ENCODE measurements at places on chromosomes 5 and 9. TPM values are rescaled to one million over a fixed set of nuclear protein-coding genes. Genes with fewer than 3 reads are reported as not detected.

Gene LCP2
- not detected for total RNA-seq

Gene NOXA1
- not detected for total RNA-seq

Gene LVRN
- total RNA-seq, result 0.64 TPM

Gene CCDC171
- total RNA-seq, result 2.3 TPM

Gene FAM163B
- total RNA-seq, result not detected

Gene SLC28A3
- total RNA-seq, result 0.43 TPM

Gene CD14
- 0.97 TPM for total RNA-seq

Gene LCN9
- not detected for total RNA-seq

Gene STXBP1
- 19.9 TPM for total RNA-seq

Gene NR2F1-AS1
- total RNA-seq, result 30.3 TPM

Gene PCDHGA2
- total RNA-seq, result 2.6 TPM

Gene PLAC8L1
- total RNA-seq, result not detected

Gene OR13C9
- total RNA-seq, result not detected

Gene ECM2
- total RNA-seq, result 2.6 TPM

Gene CTXN3
- not detected for total RNA-seq

Gene NKD2
- 2.2 TPM for total RNA-seq

Gene MOB3B
- 0.43 TPM for total RNA-seq

Gene LRRC19
- not detected for total RNA-seq

All from fibroblast of villous mesenchyme (primary cell).